ENCODE measurements at places on chromosomes 16 and 17.

GRCh38 chr17:81516439-81516838 is 3.8 kb upstream of the ACTG1 start:
- H3K27ac ChIP-seq = peak overlapping the region; percentile 99
- H3K4me1 ChIP-seq = peaks cover 66% of the 10 kb centered on the region
- H3K27me3 ChIP-seq = no peaks in the 10 kb centered on the region
- H3K4me3 ChIP-seq = peak overlapping the region; percentile 6
- no peak for DNase-seq

DNA sequence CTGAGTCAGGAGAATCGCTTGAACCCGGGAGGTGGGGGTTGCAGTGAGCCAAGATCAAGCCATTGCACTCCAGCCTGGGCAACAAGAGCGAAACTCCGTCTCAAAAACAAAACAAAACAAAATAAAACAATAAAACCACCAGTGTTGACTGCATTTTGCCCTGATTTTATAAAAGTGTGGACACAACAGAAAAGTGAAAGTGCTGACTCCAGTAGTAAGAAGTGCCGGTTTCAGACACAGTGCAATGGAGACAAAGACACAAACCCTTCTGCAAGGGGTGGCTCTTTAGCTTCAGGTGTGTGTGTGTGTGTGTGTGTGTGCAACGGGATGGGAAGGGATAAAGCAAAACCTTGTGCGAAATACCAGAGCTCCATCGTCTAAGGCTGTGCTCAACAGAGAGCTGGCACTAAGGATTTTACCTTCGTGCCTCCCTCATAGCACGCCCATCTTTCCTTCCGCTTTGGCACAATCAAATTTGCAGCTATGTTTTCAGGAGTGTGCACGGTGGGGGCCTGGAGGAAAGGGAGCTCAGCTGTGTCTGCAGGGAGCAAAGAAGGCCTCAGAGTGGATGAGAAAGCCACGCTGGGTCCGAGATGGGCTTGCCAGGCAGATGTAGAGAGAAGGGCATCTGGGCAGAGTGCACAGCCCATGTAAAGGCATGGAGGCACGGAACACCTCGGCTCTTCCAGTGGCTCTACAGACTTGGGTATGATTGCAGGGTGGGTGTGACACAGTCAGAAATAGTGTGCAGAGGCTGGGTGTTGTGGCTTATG is 15.5 kb downstream of the MXRA7 start:
- H3K4me1 ChIP-seq = peaks cover 67% of the 10 kb centered on the region
- no peak for DNase-seq
- H3K27ac ChIP-seq = peak overlapping the region; percentile 99
- H3K36me3 ChIP-seq = no peaks in the 10 kb centered on the region

GRCh38 chr17:6079155-6079888 is 9.1 kb downstream of the WSCD1 start:
- H3K27ac ChIP-seq = no peak overlapping the region
- no peak for DNase-seq

GRCh38 chr17:56359518-56359917 is 206.2 kb downstream of the ANKFN1 start:
- no peaks in the 10 kb centered on the region for H3K36me3 ChIP-seq
- H3K27ac ChIP-seq = no peak overlapping the region
- H3K4me1 ChIP-seq = no peaks in the 10 kb centered on the region
- H3K27me3 ChIP-seq = no peaks in the 10 kb centered on the region

DNA sequence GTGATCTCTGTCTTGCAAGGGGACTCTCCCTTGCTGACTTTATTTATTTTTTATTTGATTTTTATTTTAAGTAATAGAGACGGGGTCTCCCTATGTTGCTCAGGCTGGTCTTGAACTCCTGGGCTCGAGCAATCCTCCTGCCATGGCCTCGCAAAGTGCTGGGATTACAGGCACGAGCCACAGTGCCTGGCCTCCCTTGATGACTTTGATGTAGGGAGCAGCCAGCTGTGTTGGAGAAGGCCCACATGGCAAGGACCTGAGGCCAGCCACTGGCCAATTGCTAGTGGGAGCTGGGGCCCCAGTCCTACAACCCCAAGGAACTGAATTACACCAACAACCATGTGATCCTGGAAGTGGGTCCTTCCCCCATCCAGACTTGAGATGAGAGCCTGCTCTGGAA is 81.8 kb downstream of the CNGB1 start:
- DNase-seq = no peak
- no peak overlapping the region for H3K4me3 ChIP-seq
- no peaks in the 10 kb centered on the region for H3K36me3 ChIP-seq
- H3K27me3 ChIP-seq = peaks cover 3% of the 10 kb centered on the region
- peaks cover 2% of the 10 kb centered on the region for H3K4me1 ChIP-seq
- no peak overlapping the region for H3K27ac ChIP-seq

DNA sequence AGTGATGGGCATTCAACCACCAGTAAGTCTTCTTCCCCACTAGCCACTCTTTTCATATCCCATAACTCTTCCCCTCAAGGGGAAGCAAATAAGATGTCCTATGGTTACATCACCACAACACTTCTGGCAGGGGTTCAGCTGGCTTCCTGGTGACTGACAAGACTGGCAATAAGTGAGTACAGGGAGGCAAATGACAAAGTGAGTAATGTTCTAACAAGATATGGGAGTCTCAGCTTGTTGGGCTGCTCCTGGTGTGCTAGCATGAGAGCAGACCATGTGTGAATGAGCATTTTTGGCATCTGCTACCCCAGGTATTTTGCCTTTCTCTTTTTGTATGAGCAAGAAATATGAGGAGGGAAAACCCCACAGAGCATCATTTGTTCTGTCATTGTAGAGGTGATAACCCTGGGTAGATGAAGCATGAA is 9.9 kb downstream of the TMIGD1 start:
- H3K4me3 ChIP-seq = no peak overlapping the region
- H3K27ac ChIP-seq = no peak overlapping the region
- no peaks in the 10 kb centered on the region for H3K27me3 ChIP-seq
- DNase-seq = no peak
- no peaks in the 10 kb centered on the region for H3K4me1 ChIP-seq

GRCh38 chr17:7443499-7444485 is 1.1 kb upstream of the CHRNB1 start:
- peaks cover 37% of the 10 kb centered on the region for H3K4me1 ChIP-seq
- H3K27me3 ChIP-seq = peaks cover 6% of the 10 kb centered on the region
- H3K27ac ChIP-seq = no peak overlapping the region
- no peaks in the 10 kb centered on the region for H3K36me3 ChIP-seq
- no peak overlapping the region for H3K4me3 ChIP-seq
- DNase-seq = no peak
